ENCODE measurements at places on chromosomes 13 and 19.

GRCh38 chr13:33512880-33513554 is 227.5 kb upstream of the STARD13 start:
- DNase-seq: no peak

DNA sequence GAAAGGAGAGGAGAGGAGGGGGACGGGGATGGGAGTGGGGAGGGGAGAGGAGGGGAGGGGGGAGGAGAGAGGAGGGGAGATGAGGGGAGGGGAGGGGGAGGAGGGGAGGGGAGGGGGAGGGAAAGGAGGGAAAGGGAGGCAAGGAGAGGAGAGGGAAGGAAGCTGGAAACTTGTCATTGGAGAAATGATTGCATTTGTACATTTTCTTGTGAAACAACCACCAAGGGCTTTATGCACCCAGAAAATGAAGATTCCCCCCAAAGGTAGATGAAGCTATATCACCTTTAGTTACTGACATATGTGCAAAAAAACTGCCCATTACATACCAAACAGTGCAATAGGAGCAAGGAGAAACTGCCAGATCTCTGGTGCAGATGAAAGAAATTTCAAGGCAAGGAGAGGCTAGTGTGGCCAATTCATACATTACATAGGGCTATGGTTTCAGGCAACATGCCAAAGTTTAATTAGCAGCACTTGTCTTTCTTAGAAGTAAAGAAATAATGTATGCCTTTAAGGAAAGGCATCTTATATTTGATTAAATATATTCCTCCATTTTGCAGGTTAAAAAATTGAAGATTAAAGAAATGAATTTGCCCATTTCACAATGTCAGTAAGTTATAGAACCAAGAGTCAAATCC is 49.5 kb upstream of the STK24 start:
- DNase-seq: no peak

DNA sequence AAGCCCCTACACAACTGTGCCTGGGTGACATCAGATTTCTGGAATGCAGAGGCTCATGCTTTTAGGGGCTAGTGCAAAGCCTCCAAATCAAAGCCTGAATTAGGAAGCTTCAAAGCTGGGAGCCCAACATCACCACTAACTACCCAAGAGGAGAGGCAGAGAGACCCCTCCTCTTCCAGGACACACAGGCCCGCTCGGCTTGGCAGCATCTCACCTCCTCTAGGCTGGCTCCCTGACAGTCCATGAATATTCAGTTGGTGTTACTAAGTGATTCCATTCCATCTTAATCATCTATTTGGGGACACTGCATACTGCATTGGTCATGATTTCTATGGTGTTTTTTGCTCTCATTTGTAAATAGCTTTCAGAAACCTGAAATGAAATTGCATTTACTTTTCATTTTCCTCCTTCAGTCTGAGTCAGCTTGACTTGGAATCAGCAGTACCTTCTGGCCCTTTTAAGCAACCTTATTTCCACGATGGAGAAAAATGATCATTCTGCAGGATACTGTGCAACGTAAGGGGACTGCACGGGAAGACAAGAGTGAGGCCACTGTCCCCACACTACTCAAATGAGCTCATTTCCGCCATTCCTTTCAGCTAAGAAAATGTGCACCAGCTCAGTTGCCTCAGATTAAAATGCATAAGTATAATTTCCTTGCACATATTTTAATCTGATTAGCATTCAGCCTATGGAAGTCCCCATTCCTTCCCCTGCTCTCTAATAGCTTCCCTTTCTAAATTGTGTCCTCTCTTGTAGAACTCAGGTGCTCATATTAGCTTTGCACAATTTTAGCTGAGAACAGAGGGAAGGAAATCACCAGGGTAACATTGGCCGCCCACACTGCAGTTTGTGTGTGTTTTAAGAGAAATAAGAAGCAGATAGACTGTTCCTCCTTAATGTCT is 219.9 kb downstream of the RFC3 start:
- no peak for DNase-seq

DNA sequence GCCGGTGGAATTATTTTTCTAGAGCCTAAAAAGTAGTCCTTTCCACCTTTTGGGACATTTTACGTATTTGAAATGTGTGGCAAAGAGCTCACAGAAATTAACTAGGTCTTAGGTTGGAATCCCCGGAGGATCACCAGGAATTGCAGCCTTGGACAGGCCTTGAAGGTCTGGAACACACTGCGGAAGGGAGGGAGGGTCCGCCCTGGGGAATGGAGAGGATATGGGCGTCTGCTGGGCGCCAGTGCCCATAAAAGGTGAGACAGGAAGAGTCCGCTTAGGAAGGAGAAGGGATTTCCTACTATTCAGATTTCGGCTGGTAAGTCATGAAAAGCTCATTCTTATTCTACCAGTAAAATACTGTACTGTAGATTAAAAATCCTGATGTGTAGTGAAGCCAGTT is 111.9 kb downstream of the COL4A2 start:
- DNase-seq: no peak

GRCh38 chr13:82758044-82758443 is 1124.2 kb downstream of the SLITRK1 start:
- no peak for DNase-seq

- no peak for DNase-seq
Measured at GRCh38 chr13:45850027-45850613, 1.4 kb downstream of the SIAH3 start.

- no peak for DNase-seq
Measured at GRCh38 chr13:37418490-37418889, 180.1 kb downstream of the POSTN start.

DNA sequence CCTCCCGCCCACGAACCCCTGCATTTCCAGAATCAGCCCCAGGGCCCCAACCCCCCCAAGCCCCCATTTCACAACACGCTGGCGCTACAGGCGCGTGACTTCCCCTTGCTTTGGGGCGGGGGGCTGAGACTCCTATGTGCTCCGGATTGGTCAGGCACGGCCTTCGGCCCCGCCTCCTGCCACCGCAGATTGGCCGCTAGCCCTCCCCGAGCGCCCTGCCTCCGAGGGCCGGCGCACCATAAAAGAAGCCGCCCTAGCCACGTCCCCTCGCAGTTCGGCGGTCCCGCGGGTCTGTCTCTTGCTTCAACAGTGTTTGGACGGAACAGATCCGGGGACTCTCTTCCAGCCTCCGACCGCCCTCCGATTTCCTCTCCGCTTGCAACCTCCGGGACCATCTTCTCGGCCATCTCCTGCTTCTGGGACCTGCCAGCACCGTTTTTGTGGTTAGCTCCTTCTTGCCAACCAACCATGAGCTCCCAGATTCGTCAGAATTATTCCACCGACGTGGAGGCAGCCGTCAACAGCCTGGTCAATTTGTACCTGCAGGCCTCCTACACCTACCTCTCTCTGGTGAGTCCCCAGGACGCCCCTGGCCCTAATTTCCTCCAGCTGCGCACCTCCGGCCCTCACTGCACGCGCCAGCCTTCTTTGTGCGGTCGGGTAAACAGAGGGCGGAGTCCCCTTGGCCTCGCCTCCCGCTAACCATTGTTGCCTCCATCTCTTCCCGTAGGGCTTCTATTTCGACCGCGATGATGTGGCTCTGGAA is at the start of gene FTL:
TSS of gene FTL (plus strand) at position 270 of the 766 bp plus-strand sequence. CDS start at position 469, 199 bp downstream.
- DNase-seq: peak; percentile 98

- peak; percentile 69 for DNase-seq
Measured at GRCh38 chr13:113598481-113598880, 13.9 kb downstream of the TFDP1 start.

DNA sequence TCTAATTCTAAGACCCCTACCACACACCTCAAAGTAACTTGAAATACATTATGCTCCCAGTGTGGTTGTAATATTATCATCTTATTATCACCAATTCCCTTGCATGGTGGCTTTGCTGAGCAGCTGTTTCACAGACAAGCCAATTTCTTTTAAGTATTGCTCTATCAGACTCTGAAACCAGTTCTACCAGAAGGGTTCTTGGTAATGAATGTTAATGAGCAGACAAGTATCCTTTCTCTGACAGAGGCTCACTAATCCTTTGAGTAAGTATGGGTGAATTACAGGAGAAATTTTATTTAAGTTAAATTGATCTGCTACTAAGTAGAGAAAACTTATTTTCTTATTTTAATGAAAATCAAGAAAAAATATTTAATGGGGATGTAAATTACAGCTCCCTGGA is 326.0 kb downstream of the GPC6 start:
- no peak for DNase-seq

GRCh38 chr13:98200211-98200878 is 23.3 kb upstream of the RNF113B start:
- DNase-seq: no peak

DNA sequence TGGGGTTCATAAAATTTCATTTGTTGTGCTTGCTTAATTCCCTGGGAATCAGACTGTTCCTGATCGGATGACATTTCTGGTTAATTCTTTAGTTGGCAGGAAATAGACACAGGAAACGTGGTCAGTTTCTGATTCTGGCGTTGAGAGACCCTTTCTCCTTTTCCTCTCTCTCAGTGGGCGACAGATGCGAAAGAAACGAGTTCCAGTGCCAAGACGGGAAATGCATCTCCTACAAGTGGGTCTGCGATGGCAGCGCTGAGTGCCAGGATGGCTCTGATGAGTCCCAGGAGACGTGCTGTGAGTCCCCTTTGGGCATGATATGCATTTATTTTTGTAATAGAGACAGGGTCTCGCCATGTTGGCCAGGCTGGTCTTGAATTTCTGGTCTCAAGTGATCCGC is 10.8 kb downstream of the LDLR start:
- no peak for DNase-seq

GRCh38 chr19:32800754-32801153 is 68.8 kb downstream of the SLC7A9 start:
- DNase-seq: no peak

DNA sequence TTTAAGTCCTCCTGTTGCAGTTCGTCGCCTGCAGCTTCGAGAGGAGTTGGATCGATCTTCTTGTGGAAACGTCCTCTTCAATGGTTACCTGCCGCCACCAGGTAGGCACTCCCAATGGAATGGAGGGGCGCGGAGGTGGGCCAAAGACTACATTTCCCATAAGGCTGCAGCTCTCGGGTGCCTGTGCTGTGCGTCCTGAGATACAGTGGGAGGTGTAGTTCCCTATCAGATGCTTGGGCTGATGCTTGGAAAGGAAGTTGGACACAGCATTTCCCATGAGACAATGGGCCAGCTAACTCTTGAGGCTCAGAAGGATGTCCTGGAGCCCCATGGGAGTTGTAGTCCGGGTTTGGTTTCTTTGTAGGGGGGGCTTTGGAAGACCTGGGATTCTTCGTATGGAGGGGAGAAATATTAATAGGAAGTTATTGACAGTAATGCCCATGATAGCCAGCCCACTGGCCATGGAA is 1.8 kb downstream of the SHKBP1 start:
- no peak for DNase-seq

DNA sequence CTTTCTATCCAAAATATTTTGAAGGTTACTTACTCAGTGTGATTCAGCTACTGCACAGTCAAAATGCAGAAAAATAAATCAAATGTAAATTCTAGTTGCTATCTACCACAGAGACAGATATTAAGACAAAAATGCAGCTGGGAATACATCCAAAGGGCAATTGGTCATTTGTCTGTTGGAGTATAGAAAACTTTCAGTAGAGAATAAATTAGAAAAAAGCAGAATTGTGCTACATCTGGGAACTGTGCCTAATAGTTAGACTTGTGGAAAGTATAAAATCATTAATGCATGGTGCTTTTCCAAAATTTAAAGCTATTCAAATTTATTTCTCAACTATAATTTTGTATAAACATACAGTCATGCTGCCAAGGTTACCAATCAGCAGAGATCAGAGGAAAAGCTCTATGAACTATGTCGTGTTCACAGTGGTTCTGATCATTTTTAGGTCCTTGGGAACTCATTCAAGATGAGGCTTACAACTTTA is 1635.8 kb downstream of the PCDH9 start:
- no peak for DNase-seq

DNA sequence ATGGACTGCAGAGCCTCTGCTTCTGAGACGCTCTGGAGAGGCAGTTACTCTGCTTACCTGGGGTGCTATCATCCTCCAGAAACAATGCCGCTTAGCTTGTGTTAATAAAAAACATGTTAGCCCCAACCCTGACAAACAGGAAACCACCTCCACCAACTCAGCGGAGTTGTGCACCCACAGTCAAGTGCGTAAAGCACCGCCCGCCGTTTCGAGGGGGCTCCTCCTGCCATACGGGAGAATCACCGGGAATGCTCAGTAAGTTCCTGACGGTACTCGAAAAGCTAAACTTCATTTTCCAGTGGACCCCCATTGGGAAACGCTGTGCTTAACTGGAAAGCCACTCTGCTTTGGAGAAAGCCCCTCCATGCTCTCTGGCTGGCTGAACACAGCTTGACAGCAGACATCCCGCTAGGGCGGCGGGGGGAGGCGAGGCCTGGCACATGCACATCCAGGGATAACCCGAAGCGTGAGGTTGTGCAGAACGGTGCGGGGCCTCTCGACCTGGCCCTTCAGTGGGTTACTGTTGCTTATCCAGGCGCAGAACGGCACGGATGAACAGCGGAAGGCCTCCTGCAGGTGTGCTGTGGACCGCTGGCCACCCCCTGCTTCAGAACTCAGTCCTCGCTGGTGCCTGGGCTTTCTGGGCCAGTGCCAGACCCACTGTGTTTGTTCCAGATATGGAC is 17.1 kb downstream of the GAS6 start:
- DNase-seq: peak; percentile 36

GRCh38 chr13:95801825-95802224 is 124.9 kb downstream of the DNAJC3 start:
- no peak for DNase-seq

DNA sequence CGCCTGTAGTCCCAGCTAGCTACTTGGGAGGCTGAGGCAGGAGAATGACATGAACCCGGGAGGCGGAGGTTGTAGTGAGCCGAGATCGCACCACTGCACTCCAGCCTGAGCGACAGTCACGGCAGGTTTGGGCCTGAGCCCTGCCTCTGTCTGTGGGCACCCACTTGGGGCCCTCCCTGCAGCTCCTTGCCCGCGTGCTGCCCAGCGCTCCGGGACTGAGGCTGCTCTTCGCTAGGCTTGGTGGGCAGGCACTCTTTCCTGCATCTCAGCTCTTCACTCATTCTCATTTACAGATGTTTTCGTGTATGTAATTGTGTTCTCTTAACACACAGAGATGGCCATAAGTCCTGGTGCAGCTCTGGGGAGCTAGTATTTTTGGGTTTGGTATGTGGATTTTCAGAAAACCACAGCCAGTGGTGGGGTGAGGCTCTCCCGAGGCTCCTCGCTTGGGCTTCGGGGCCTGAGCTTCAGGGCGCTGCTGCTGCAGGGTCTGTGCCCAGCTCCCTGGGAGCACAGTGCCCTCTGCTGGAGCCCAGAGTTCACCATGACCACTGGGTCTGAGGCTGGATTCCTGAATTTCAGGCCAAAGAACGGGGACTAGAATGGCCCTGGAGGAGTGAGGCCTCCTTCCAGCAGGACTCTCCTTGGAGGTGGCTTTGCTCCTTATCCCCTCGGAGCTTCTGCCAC is 15.2 kb downstream of the UPF1 start:
- peak; percentile 86 for DNase-seq

DNA sequence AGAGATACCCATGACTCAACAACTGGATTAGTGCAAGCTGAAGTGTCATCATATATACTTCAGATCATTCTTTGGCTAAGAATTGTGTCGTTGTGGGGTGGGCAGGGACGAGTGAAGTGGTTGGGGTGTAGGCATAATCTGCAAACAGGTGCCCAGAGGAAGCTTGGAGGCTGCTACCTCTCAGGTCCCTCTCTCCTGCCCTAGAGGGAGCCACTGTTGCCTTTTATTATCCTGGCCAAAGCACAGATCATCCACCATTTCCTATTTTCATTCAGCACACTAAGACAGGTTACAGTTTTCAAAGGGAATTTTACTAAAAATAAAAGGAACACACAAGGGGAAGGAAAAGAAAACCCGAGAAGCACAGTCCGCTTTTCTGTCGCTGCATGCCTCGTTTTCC is 126.6 kb downstream of the HS6ST3 start:
- DNase-seq: no peak
